Adipocyte (in vitro differentiated cells): ENCODE measurements at places on chromosomes 7 and 10.
A peak's percentile ranks its signal among the peaks of the same experiment; 100 is the strongest.

DNA sequence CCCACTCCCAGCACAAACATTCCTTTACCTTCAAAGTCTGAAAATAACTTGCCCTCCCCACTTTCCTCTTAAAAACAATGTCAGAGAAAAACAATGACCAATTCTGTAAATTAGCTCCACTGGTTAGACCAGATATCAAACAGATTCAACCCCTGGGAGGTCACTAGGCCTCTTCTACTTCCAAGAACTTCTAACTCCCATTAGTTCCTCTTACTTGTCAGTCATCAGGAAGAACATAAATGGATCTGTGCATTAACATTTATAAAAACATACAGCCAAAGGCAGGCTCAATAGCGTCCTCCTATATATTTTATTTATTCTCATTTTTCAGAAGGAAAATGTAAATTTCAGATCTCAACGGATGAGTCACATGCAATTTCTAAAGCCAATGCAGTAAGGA is 2.2 kb downstream of the ELAPOR2 start:
- no peak for DNase-seq

- no peak for DNase-seq
Measured at GRCh38 chr7:125847692-125848091, 918.1 kb upstream of the POT1 start.

DNA sequence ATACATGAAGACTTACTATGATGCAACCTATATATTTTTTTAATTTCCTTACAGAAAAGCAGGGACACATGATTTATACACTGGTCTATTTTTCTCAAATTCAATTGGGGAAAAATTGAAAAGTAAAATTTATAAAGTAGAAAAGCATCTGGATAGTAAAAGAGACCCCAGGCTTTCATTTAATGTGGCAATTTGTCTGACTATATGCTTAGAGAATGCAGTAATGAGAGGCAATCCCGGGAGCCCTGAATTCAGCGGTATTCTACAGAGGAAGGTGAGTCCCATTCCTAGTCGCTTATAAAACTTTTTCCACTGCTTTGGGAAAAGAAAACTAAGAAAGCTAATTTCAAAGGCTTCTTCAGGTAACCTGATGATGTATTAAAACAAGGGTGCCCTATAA is 167.1 kb downstream of the SEMA3D start:
- DNase-seq, result no peak

GRCh38 chr7:1707756-1708595 is 37.9 kb downstream of the ELFN1 start:
- DNase-seq, result peak; percentile 17

DNA sequence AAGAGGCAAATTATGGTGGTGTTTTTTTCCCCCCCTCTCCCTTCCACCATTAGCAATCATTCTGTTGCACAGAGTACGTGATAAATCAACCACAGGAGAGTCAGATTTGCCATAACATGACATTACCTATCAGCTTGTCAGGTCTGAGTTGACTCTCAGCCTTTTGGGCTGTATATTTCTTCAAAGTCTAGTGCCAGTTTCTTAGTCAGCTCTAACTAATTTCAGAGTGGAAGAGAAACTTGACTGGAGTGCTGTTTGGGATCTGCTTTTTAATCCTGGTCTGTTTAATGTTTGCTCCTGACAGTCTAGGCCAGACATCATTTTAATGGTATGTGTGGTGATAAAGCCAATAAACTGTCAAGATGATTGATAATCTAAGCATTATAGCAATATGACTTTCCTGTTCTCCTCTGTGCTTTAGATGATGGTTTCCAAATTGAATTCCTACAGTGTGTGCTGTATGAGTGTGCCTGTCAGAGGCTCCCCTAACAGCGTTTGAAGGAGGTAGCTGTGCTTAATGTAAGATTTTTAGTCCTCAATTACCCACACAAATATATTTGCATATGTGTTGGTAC is 76.9 kb downstream of the LRMDA start:
- DNase-seq, result no peak

DNA sequence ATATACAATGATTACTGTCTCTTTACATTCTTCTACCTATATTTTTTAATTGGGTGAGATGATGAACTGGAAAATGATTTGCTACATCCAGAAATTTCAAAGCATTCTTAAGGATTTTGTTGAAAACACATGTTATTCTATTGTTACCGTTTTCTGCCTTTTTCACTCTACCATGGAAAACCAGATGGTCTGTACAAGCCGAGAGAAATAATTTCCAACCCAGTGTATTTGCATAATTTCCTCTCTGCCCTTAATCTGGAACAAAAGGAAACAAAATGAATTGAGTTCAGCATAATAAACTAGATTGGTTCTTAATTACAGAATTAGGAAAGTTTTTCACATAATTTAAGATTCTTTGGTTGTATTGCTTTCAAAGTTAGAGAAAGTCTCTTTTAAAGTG is 211.2 kb downstream of the CACNB2 start:
- no peak for DNase-seq

DNA sequence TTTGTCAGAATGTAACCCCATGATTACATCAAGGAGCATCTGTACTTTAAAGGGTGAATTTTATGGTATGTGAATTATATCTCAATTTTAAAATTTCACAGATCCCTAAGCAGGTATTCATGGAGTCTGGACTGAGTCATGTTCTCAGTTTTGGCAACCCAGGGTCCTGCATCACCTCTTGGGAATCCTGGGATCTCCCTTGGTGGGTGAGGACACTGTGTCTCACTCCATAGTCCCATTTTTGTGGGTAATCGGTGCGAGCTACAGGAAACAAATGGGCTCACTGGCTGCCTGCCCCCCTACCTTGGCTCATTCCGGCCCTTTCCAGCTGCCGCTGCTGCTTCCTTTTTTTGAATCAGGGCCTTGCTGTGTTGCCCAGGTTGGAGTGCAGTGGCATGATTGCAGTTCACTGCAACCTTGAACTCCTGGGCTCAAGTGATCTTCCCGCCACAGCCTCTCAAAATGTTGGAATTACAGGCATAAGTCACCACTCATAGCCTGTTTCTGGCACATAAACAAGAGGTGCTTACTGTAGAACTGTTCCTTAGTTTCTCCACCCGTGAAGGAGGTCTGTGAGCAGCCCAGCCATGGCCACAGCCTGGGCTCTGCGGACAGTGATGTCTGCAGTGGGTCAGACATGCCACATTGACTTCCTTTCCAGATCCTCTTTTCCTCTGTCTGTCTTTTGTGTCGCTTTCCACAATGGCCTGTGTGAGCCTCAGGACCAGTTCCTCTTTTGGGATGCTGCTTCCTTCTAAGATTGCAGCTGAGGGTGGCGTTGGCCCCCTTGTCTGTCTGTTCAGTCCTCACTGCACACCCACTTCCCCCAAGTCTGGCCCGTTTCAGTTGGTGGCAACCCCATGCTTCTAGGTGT is 14.5 kb downstream of the PALD1 start:
- no peak for DNase-seq

GRCh38 chr10:102504976-102505300 is 1.2 kb downstream of the SUFU start:
- no peak for DNase-seq

DNA sequence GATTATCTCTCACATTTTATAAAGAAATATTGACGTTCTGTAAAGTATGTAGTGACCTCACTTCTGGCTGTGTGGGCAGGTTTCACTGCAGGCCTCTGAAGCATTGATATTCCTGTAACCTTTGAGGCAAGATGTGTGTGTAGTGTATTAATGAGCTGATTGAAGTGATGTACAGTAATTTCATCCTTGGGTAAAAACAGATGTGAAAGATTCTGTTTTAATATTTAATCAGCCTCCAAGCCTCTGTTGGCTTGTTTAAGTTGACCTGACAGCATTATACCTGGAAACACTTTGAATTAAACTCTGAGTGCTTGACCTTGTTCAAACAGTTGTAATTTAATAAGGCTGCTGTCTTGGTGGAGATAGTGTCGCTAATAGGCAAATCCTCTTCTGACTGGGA is 74.9 kb downstream of the KAT6B start:
- no peak for DNase-seq

GRCh38 chr7:44975331-44976039 is 3.3 kb downstream of the MYO1G start:
- no peak for DNase-seq

- no peak for DNase-seq
Measured at GRCh38 chr7:99447943-99448342, 9.2 kb downstream of the CPSF4 start.

DNA sequence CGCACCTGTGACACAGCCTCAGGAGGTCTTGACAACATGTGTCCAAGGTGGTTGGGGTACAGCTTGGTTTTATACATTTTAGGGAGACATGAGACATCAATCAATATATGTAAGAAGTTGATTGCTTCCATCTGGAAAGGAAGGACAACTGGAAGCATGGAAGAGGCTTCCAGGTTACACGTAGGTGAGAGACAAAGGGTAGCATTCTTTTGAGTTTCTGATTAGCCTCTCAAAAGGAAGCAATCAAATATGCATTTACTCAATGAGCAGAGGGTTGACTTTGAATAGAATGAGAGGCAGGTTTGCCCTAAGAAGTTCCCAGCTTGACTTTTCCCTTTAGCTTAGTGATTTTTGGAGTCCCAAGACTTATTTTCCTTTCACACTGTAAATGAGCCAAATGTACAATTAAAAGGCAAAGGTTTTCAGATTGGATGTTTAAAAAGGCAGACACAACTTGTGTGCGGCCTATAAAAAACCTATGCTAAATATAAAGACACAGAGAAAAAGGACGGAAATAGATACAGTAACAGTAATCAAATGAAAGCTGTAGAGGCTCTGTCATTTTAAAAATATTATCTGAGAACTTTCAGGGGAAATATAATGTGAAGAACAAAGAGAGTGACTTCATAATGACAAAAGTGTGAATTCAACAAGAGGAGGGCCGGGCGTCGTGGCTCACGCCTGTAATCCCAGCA is 65.7 kb upstream of the LANCL2 start:
- no peak for DNase-seq

DNA sequence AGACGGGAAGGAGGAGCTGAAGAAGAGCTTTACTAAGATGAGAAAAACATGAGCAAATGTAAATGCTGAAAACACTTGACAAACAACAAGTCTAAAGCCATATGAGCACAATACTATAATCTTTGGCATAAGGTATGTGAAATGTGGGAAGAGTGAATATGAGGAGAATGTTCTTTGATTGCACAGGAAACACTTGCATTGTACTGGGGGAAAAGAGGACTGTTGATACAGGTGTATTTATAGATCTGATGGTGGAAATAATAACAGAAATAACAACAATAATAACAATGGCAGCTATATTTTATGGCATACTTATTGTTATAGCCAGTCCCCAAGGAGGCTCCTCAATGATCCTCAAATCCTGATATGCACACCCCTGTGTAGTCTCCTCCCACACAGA is 23.0 kb downstream of the ARHGAP12 start:
- no peak for DNase-seq

GRCh38 chr10:128296253-128297007 is 170.2 kb upstream of the MKI67 start:
- no peak for DNase-seq

DNA sequence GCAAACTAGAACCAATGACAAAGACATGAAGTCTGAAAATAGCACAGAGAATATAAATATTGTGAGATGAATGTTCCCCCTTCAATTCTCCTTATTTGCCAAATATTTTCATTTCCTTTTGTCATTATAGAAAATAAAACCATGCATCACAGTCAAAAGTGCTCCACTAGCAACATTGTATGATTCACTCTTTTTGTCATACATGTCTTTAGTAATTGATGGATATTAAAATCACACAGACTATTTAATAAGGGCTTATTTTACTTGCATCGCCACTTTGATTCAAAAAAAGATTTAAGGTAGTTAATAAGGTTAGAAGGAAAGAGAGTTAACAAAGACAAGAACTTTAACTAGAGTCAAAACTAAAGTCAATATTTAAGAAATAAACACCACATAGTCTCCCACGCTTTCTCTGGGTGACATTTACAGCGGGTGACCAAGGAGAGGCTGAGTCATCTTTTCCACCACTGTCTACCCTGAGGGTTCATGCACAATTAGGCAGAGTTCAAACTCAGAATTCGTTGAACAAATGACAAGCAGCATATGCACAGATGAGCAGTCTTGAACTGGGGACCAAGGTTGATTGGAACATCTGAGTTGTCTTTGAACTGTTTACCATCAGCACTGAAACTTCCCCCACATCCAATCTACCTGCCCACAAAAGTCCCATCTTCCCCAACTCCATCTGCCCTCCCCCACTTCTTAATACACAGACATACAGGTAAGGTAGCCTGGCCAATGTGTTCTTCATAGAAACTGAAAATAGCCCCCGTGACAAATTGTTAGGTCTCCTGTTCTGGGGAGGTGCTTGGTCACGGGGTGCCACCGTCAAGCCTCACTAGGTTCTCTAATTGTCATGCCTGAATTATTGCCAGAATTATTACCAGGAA is 42.5 kb downstream of the C7orf25 start:
- peak; percentile 18 for DNase-seq

GRCh38 chr10:33352175-33352574 is 17.7 kb upstream of the NRP1 start:
- DNase-seq, result peak; percentile 52

DNA sequence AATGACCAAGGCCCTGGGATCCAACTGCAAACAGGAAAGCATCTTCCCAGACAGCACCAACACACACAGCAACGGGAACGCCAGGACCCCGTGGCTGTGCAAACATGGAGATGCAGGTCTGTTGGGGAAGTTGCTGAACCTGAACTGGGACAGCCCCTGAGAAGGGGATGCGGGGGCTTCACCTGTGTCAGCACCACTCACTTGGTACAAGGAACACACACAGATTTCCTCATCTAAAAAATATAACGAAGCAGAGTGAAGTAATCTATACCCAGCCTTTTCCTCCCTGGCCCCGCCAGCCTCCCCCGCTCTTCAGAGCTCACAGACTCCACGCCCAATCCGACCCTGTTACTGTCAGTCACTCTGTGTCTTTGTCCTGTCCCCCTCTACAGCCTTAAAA is 93.0 kb downstream of the PTPRN2 start:
- no peak for DNase-seq

DNA sequence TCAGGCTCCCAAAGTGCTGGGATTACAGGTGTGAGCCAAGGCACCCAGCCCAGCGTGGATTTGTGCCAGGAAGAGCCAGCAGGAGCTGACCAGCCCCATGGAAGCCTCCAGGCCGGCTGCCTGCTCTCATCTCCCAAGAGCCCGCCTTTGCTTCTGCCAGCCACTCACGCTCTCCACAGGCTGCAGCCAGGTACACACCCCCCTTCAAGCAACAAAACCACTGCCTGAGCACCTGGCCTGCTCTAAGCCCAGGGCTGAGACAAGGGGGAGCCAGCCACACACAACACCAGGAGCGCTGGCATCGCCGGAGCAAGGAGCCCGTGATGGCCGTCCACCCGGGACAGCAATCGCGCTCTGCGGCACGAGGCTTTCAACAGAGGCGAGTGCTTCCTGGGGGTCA is 34.5 kb downstream of the MAD1L1 start:
- no peak for DNase-seq

DNA sequence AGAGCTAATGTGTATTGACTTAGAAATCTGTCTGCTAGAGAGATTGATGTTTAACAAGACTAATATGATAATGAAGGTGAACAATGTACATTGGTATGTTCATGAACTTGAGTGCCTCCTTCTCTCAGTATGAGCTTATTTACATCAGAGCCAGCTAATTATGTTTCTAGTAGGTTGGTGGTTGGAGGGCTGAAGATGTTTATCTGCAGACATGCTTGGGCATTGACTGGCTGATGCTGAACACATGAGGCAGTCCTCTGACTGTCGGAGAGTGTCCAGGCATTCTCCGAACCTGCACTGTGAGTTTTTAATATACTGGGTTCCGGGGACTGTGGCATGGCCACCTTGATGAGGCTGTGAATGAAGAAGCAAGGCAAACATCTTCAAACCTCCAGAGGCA is 47.5 kb downstream of the BMPER start:
- DNase-seq, result peak; percentile 20

GRCh38 chr7:113784316-113784715 is 134.5 kb downstream of the PPP1R3A start:
- no peak for DNase-seq
